ENCODE measurements at places on chromosomes 16 and 17. TPM values are rescaled to one million over a fixed set of nuclear protein-coding genes. Genes with fewer than 3 reads are reported as not detected.

Gene SLX1A
- total RNA-seq, result 58.7 TPM

Gene CD300C
- total RNA-seq, result not detected

Gene PPM1E
- 0.18 TPM for total RNA-seq

Gene SNX11
- total RNA-seq, result 13.5 TPM

Gene ABCC11
- total RNA-seq, result not detected

Gene TGFB1I1
- total RNA-seq, result 137 TPM

Gene FBXL20
- 9.2 TPM for total RNA-seq

Gene FOXJ1
- not detected for total RNA-seq

Gene PRSS22
- not detected for total RNA-seq

Gene PRSS53
- under 0.01 TPM for total RNA-seq

Gene CCL3
- not detected for total RNA-seq

Gene PLXDC1
- total RNA-seq, result not detected

Gene SHPK
- 13.0 TPM for total RNA-seq

Gene DNAH3
- total RNA-seq, result not detected

Gene SEPTIN1
- not detected for total RNA-seq

Gene KRT25
- total RNA-seq, result not detected

Gene NUPR1
- 28.7 TPM for total RNA-seq

Gene FBXW10
- total RNA-seq, result not detected

Gene TSPAN10
- total RNA-seq, result 2.0 TPM

Gene C17orf78
- total RNA-seq, result not detected

Gene TERB1
- total RNA-seq, result not detected

Gene ABAT
- 3.5 TPM for total RNA-seq

Gene TOB1
- 10.6 TPM for total RNA-seq

Gene C16orf92
- total RNA-seq, result not detected

Gene TNFRSF17
- total RNA-seq, result not detected
